ENCODE measurements at places on chromosomes 2 and 18.

DNA sequence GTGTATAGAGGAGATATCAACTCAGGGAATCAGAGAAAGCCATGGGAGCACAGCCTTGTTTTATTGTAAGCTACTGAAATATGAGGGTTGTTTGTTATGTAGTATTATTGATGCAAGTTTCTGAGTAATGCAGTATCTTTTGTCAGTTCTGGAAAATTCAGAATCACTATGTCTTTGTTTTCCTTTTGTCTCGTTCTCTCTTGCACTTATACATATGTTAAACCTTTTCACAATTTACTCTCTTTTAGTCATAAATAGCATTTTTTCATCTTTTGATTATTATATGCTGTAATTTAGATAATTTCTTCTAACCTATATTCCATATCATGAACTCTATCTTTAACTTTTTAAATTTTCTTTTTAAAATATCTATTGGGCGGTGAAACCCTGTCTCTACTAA is 85.0 kb upstream of the COL3A1 start:
- no peak for DNase-seq

DNA sequence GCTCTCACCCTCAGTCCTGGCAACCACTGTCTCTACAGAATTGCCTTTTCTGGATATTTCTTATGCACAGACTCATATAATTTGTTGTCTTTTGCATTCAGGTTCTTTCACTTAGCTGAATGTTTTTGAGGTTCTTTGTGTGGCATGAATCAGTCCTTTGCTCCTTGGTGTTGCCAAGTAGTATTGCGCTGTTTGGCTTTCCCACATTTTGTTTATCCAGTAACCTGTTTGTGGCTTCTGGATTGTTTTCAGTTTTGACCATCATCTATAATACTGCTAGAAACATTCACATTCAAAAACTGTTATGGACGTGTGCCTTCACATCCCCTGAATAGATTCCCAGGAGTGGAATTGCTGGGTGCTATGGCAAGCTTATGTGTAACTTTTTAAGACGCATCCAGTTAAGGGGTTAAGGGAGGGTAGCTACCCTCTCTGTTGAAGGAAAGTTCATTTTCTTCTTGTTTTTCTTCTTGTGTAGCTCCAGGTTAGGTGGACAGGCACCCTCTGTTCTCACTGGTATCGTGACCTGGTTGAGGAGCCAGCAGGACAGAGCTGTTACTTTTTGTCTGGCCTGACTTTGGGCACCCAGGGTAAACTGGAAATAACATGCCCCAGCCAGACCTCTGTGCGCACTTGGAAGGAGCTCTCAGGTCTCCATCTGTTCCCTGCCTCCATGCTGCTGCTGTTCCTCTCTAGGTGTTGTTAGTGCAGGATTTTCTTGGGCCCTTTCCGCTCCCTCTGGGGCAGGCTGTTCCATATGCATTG is 29.6 kb downstream of the ARHGAP25 start:
- DNase-seq, result no peak

- DNase-seq, result no peak
Observed at GRCh38 chr2:9336576-9337314, 86.6 kb downstream of the ITGB1BP1 start.

DNA sequence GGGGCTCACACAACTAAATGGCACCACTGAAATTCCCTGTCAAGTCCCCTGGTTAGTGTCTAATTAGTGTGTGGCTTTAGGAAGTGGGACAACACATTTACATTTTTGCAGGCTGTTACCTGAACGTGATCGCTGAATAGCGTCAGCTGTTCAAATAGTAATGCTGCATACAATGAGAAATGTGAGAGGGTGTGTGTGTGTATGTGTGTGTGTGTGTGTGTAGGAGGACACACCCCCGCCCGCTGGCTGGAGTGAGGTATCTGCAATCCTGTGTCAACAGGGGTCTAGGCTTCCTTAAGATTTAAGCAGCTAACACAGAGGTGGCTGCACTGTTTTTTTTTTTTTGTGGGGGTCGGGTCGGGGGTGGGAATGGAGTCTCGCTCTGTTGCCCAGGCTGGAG is 4.8 kb upstream of the LYPD6B start:
- no peak for DNase-seq

GRCh38 chr18:74081966-74082741 is 65.5 kb downstream of the FBXO15 start:
- no peak for DNase-seq

GRCh38 chr2:99918389-99918788 is 224.0 kb downstream of the AFF3 start:
- DNase-seq, result no peak

DNA sequence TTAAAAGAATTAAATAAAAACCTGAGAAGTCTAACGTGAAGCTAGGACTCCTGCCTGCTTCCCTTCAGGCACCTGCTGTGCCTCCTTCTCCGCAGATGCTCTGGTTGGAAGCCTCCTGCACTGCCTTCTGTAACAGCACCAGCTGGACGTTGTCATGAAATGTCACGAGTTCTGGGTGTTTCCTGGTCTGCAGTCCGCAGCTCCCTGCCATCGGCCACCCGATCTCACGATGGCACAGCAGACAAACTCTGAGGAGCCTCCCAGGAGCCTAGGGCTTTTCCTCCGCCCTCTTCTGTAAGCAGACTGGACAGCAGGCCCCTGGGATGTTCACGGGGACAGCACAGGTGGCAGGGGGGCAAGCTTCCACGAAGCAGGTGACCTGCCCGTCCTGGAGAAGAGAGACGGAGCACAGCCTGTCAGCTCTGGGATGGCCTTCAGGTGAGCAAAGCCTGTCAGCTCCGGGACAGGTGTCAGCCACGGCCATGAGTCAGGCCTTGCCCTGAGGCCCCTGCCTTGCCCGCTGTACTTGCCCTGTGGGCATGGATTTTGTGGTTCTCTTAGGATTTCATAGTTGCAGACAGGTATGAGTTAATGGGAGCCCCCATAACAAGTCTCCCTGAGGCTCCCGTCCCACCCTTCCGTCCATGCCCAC is 110.3 kb downstream of the PXDN start:
- no peak for DNase-seq

DNA sequence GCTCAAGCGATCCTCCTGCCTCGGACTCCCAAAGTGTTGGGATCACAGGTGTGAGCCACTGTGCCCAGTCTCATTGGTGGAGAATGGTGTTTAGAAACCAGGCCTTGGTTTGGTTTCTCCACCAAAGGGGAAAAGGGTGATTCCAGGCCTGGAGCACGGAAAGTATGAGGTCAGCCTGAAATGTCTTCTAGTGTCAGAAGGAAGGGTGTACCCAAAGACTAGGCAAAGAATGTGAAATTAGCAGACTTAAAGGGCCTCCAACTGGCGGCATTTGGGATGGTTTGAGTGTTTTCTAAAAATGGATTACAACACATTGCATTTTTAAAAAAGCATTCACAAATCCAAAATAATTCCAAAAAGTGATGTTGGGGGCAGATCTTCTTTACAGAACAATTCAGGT is 139.6 kb downstream of the SH3BP4 start:
- DNase-seq, result no peak

- DNase-seq, result no peak
Observed at GRCh38 chr2:161980976-161981375, 93.0 kb downstream of the DPP4 start.

DNA sequence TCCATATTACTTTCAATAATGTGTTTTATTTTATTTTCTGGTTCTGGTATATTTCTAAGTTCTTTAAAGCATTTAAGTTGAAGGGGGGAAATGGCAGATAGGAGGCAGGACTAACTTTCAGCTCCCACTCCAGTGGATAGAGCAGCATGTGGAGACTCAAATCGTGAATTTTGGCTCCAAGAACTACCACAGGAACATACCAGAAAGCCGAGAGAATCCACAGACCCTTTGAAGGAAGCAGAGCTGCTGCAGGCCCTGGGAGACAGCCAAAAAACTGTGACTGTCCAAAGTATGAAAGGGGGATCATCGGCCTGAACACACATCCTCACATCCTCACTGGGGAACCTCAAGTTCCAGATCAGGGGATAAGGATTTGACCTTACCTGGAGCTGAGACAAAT is 207.6 kb upstream of the VWC2L start:
- no peak for DNase-seq

DNA sequence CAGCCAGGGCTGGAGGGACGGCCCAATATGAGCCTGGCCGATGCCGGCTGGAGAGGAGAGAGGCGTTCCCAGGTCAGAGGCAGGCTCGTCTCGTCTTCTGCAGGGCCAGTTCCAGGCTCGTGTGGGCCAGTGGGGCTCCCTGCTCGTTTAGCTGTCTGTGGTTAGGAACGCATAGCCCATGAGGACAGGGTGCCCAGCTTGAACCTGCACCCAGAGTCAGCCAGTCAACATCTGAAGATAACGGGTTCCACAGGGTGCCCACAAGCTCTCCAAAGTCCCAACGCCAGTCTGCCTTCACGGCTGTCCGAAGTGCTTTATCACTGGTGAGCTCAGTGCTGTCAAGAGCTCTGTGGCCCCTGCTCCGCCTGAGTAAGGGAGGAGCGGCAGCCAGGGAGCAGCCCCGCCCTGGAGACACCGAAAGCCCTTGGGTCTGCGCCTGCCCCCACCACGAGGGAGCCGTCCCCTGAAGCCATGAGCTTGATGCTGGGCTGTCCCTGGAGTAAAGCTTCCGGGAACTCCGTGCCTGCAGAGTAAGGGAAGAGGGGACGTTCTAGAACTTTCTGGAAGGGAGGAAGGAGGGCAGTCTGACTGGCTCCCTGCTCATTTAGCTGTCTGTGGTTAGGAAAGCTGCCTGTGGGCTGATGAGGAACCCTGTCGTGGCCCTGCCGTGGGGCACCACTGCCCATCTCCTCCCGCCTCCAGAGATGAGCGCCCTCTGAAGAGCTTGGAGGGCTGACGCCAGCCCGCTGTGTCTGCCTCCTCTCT is 2.7 kb upstream of the HSBP1L1 start:
- DNase-seq, result no peak

DNA sequence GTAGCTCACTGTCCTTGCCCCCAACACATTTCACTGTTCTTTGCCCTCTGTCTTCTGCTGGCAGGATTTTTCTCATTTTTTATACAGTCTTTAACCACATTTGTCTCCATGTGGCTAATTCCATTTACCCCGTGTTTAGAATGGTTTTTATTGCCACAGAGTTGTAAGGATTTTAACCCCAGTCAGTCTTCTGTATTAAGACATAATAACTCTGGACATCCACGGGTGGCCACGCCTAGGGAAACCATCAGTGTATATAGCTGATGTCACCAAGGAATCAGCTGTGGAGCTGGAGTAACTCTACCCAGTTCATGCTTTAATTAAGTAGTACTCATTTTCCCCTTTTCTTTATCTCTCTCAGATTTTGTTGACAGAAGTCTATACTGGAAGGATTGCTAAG is 139.8 kb downstream of the MAP4K4 start:
- DNase-seq, result no peak

GRCh38 chr2:101387151-101387834 is at the start of gene CREG2:
Gene CREG2, minus strand, starts transcription at chr2:101387503. Its CDS starts 46 bp downstream, at chr2:101387457.
- peak; percentile 4 for DNase-seq

GRCh38 chr2:8153258-8153718 is 528.6 kb upstream of the ID2 start:
- DNase-seq, result no peak

- DNase-seq, result no peak
Observed at GRCh38 chr2:42168459-42169099, 574 bp upstream of the EML4 start.

- DNase-seq, result no peak
Observed at GRCh38 chr2:85930129-85931124, 41.6 kb upstream of the ST3GAL5 start.

DNA sequence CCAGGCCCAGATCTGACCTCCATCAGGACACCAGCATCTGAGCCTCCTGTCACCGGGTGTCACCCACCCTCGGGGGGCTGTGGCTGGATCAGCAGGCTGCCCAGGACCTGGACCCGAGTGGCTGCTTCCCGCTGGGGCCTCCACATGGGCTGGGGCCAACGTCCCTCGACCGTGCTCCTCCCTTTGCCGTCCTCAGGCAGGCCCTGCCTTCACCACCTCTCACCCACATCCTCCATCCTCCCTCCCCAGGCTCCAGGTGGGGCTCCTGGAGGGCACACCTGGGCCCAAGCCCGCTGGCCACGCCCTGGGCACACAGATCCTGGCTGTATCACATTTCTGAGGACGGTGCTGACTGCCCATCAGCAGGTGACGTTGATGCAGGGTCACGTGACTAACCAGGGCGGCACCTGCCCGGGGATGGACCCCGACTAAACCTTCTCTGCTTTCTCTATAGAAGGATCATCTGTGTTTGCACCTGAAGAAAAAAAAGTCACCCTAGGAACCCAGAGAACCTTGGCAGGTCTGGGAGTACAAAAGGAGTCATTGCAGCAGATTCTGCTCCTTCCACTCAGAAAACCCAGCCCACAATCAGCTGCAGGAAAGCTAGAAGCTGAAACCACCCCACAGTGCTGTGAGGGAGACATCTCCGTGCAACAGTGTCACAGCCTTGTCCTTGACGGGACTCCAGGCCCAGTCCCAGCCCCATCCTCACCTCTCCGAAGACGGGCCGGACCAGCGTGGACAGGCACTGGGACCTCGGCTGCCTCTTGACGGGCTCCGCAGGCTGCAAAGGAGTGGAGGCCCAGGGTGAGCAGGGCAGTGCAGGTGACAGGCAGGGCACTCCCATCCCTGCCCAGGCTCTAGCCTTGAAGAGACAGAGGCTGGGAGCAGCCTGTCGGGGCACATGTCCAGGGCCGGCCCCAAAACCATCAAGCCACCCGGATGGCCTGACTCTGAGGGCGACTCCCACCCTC is 11.2 kb downstream of the STK25 start:
- no peak for DNase-seq

DNA sequence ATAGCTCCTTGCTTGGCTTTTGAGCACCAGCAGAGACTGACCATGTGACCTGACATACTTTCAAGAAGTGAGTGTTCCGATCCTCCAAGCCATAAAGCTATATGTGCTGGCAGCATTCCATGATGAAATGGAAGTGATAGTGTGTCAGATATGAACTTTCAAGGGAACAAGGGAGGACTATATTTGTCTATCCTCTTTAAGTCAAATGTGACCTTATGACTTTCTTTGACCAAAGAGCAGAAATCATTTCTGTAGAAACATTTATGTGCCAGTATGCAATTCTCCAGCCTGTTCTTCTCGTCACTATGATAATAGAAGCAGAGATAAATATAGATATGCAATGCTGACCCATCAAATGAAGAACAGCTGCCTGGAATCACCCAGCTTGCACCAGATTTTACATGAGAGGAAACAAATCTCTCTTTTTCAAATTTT is 14.4 kb downstream of the HYCC2 start:
- no peak for DNase-seq

- DNase-seq, result no peak
Observed at GRCh38 chr2:44943031-44943692, 1.7 kb downstream of the SIX3 start.

DNA sequence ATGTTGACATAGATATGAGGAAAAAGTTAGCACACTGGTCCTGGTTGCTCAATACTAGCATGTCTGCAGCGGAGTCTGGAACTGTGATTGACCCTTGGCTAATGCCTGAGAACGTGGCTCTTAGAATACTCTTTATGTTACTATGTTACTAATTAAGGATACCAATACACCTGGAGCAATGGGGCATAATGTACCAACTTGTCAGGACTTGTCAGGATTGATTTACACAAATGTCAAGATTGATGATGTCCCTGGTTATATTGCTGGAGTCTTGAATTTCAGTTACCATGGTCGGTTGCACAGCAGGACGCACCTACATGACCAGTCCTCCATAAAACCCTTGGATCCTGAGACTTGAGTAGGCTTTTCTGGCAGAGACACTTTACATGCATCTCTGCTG is 810.9 kb downstream of the CPS1 start:
- DNase-seq, result no peak

GRCh38 chr2:109609352-109610024 is 4.3 kb downstream of the SEPTIN10 start:
- no peak for DNase-seq
